ENCODE measurements at places on chromosomes 2 and 18.

DNA sequence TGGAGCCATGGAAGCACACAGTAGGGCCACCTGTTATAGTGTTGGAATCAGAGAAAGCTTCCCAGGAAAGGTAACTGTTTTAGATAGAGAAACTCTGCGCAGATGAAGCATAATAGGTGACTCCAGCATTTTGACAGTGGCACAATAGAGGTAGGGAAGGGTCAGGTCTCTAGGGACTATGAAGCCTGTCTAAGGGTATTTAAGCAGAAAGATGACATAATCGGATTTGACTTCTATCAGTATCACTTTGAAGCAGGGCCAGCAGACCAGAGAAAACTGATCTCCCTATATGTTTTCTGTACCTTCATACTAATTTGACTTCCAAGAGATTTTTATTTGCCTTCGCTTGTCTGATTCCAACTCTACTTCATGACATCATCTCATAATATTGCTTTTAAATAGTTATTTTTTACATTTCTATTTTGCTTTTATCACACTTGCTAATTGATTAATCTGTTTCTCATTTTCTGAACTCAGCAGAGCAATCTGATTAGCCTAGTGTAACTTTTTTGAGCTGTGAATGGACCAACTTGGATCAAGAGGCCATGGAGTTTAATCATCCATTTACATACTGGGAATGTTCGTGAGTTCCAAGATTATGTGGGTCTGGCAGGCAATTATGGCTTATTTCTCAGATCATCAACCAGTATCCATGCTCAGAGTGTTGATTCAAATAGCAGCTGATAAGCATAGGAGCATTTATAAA lies 8.4 kb upstream of the HIBCH start:
- DNase-seq: no peak

DNA sequence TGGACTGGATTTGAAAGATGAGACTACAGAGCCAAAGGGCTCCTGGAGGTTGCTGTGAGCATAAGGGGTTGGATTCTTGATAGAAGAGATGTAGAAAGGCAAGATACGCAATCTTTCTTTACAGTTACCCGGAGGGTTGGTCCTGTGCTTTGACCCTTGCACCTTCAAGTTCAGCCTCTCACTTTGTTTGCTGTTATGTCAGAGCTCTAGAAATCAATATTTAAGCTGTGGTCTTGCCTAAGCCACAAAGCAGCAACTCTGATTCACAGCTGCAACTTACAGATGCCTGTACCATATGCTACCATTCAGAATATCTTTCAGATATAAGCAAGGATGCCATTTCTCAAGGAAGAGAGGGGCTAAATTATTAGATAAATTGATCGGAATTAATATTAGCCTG lies 943.1 kb upstream of the LRRTM1 start:
- no peak for DNase-seq

DNA sequence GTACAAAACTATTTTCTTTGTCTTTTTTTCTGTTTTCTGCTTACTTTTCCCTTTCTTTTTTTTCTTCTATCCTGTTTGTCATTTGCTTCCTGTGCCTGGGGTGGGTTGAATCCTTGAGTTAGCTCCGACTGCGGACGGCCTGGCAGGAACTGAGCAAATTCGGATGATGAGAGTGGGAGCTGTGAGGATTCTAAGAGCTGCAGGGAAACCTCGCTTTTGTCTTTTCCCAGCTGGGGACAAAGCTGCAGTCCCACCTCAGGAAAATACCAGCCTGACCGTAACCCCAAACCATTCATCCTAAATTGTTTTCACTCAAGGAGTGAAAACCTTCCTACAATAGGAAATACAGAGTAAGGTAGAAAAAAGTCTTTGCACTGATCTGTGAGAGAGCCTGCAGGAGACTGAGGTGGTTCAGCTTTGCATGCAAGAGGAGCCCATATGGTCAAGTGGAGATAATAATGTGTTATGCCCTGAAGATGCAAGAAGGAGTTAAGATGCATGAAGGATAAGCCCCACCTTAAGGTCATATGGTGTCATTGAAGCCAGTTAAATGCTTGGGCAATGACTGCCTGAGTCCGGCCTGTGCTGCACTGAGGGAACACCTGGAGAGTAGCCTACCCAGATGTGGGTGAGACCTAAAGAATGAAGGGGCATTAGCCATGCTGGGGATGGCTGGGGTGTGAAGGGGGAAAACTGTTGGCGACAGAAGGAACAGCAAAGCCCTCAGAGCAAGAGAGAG lies 31.7 kb upstream of the ARL4C start:
- DNase-seq: no peak

DNA sequence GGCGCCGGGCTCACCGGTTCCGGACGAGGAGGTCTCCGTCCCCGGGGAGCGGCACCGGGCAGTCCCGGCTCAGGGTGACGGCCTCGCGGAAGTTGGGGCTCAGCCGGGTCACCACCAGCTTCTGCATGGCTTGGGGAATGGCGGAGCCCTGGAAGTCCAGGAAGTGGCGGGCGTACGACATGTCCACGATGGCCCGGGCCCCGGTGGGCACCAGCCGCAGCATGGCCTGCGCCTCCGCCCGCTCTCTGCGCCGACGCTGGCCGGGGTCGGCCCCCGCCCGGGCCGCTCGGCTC lies 157 bp downstream of the PTGR3 start:
- no peak for DNase-seq

DNA sequence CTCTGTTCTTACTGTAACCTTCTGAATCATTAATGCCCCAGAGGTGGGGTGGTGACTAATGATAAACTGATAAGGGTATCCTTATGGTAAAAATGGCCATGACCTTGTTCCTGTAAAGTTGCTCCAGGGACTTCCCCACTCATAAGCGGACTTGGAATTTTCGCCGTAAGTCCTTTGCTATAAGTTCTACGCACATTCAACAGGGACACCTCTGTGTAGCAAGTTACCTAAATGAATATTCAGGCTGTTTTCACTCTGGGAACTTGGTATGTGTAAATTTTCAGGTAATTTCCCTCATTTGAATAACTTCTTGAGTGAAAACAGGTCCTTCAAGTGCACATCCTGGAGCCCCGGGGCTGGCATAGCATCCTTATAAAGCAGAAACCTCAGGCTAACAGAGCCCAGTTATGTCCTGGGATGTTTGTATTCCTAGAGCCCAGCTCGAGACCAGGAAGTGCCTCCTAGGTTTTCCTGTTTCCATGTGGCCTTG lies 9.4 kb upstream of the AGFG1 start:
- DNase-seq: no peak
